ENCODE measurements at places on chromosomes 11 and 22.

- H3K36me3 ChIP-seq = no peaks in the 10 kb centered on the region
- H3K27me3 ChIP-seq = no peaks in the 10 kb centered on the region
- DNase-seq = no peak
- H3K27ac ChIP-seq = no peak overlapping the region
Observed at GRCh38 chr22:24992946-24993345, 40.4 kb downstream of the KIAA1671 start.

- no peak for DNase-seq
- no peaks in the 10 kb centered on the region for H3K36me3 ChIP-seq
- no peak overlapping the region for H3K27ac ChIP-seq
Observed at GRCh38 chr22:48278620-48279460, 1516.4 kb downstream of the TBC1D22A start.

DNA sequence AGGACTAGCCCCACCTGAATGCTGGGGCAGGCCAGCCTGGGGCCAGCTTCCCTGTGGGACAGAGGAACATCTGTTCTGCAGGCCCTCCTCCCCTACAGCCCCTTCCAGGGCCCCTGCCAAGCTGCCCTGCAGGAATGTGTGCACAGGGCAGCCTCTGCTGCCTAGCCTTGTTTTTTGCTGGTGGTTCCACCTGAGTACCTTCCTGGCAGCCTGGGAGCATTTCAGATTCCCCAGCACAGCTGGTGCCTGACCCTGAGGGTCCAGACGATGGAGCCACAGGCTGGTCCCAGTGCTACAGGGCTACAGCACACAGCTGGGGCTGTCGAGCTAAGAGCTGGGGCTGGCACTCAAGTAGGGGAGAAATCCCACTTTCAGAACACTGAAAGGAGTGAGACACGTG lies 22.3 kb upstream of the GPR83 start:
- H3K27ac ChIP-seq = no peak overlapping the region
- no peak overlapping the region for H3K4me3 ChIP-seq
- no peaks in the 10 kb centered on the region for H3K27me3 ChIP-seq

DNA sequence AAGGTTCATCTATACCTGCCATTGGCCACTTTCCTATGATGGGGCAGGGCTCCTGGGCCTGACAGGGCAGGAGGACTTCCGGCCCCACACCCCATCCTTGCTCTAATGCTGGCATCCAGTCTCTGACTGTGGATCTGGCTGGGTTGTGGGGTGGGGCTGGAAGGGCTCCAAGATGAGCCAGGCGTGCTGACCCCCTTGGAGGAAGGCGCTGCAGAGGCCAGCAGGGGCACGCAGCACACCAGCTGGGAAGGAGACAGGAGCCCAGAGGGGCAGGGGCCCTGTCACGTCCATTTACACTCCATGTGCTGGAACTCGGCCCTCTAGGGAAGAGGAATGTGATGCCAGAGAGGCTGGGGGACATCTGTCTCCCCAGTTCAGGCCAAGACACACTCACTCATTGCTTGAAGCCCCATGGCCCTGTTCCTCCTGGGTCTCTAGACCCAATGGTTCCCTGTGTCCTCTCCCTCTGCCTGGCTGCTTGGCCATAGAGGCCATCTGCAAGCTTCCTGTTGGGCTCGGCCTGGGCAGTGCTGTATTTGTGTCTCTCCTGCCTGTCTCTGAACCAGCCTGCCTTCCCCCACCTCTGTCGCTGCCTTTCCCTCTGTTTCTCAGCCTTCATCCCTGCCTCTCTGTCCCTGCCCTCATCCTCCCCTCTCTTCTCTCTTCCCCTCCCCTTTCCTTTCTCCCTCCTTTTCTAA lies 67.5 kb upstream of the NECTIN1 start:
- H3K27me3 ChIP-seq = no peaks in the 10 kb centered on the region
- DNase-seq = no peak
- H3K27ac ChIP-seq = no peak overlapping the region
- no peak overlapping the region for H3K4me3 ChIP-seq

DNA sequence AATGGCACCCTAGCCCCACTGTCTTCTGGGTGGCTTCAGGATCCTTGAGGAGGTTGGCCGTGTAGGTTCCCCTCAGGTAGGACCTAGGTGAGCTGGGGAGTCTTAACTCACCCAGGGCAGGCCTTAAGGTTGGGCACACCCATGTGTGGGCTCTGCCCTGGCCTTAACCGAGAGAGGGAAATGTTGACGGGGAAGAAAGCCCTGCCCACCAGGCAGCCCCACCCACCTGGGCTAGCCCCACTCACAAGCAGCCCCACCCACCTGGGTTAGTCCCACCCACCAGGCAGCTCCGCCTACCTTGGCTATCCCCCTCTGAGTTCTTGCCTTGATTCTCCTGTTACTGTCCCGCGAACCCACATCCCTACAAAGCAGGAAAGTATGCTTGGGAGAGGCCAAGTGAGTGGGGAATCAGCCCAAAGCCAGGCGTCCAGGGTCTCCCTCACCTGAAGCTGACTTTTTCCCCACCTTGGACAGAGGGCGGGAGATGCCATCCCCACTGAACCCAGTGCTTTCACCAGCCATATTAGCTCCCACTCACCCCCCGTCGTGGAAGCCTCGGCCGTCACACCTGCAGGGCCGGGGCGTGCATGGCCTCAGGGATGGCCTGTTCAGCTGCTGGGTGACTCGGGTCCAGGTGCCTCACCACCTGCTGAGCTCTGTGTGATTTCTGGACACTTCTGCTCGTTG lies at the start of gene MYEOV:
Gene MYEOV (plus strand): TSS at position 337 of the 687 bp plus-strand sequence. CDS start 1,200 bp downstream, outside the sequence.
- H3K4me1 ChIP-seq = peaks cover 15% of the 10 kb centered on the region
- DNase-seq = no peak
- H3K27me3 ChIP-seq = no peaks in the 10 kb centered on the region
- no peak within 1 kb of the TSS for H3K27ac ChIP-seq
- no peak within 1 kb of the TSS for H3K4me3 ChIP-seq
- H3K36me3 ChIP-seq = no peaks in the 10 kb centered on the region

DNA sequence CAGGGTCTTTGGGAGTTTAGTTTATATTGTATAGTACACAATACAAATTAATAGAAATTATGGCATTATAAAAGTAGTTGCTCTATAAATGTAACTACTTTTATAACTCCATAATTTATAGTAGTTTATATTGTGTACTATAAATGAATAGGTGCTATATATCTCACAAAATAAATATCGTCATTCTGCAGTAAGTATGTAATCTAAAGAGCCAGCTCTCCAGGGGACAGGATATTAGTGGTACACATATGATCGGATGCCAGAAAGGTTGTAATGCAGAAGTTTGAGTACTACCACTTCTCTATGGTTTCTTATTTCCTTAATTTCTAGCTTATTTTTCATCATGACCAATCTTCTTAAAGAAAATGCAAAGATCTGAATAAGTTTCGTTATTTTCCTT lies 20.2 kb upstream of the CWF19L2 start:
- H3K27ac ChIP-seq = no peak overlapping the region
- H3K4me3 ChIP-seq = no peak overlapping the region
- no peaks in the 10 kb centered on the region for H3K4me1 ChIP-seq
- no peaks in the 10 kb centered on the region for H3K36me3 ChIP-seq
- no peaks in the 10 kb centered on the region for H3K27me3 ChIP-seq

GRCh38 chr22:19110064-19110458 lies 12.2 kb downstream of the DGCR2 start:
- no peaks in the 10 kb centered on the region for H3K27me3 ChIP-seq
- H3K36me3 ChIP-seq = no peaks in the 10 kb centered on the region
- no peak for DNase-seq
- H3K4me3 ChIP-seq = no peak overlapping the region
- no peaks in the 10 kb centered on the region for H3K4me1 ChIP-seq

DNA sequence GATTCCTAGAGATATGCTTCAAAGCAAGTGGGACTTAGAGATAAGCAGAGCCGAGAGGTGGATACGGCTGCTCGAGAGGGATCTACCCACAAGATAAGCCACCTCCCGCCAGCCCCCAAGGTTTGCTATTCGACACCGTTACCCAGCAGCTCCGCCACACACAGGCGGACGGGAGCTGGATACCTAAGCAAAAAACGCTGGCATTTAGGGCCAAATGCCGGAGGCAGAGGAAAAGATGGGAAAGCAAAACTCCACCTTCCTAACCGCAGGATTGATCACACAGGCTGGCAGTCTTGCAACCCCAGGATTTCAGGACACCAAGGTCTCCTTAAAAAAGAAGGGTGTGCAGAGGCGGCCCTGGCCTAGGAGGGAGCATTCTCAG lies 709 bp downstream of the FTH1 start:
- H3K27ac ChIP-seq = peak overlapping the region; percentile 98
- peak overlapping the region; percentile 96 for H3K4me3 ChIP-seq
- no peak for DNase-seq

DNA sequence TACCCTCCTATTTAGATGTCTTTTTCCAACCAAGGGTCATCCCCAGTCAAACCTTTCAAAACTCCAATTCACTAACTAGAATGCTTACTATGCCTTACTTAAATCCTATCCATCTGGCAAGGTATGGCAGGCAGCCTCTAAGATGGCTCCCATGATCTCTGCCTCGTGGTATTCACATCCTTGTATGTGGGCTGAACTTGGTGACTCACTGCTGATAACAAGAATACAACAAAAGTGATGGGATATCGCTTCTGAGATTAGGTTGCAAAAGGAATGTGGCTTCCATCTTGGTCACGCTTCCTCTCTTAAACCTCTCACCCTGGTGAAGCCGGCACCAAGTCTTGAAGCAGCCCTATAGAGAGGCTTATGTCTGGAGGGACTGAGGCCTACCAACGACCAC lies 29.6 kb upstream of the UPB1 start:
- H3K4me1 ChIP-seq = peaks cover 9% of the 10 kb centered on the region
- H3K27me3 ChIP-seq = no peaks in the 10 kb centered on the region
- DNase-seq = no peak

GRCh38 chr11:116644941-116645305 lies 127.9 kb downstream of the BUD13 start:
- no peaks in the 10 kb centered on the region for H3K4me1 ChIP-seq
- no peaks in the 10 kb centered on the region for H3K27me3 ChIP-seq
- DNase-seq = no peak
- no peak overlapping the region for H3K4me3 ChIP-seq

GRCh38 chr11:16338393-16338792 lies 18.0 kb downstream of the SOX6 start:
- no peaks in the 10 kb centered on the region for H3K27me3 ChIP-seq
- H3K4me1 ChIP-seq = no peaks in the 10 kb centered on the region
- H3K4me3 ChIP-seq = no peak overlapping the region

- H3K4me3 ChIP-seq = peak overlapping the region; percentile 48
- H3K27ac ChIP-seq = peak overlapping the region; percentile 88
- DNase-seq = peak; percentile 94
- H3K36me3 ChIP-seq = no peaks in the 10 kb centered on the region
- no peaks in the 10 kb centered on the region for H3K27me3 ChIP-seq
Observed at GRCh38 chr11:62444236-62444833, 25.5 kb downstream of the SCGB1A1 start.

- H3K36me3 ChIP-seq = no peaks in the 10 kb centered on the region
- no peak overlapping the region for H3K4me3 ChIP-seq
- no peak for DNase-seq
- no peaks in the 10 kb centered on the region for H3K27me3 ChIP-seq
- H3K4me1 ChIP-seq = peaks cover 34% of the 10 kb centered on the region
Observed at GRCh38 chr11:68498321-68498720, 37.8 kb downstream of the PPP6R3 start.

GRCh38 chr22:49688516-49689254 lies 139.0 kb downstream of the BRD1 start:
- DNase-seq = no peak
- H3K27me3 ChIP-seq = no peaks in the 10 kb centered on the region
- H3K4me3 ChIP-seq = no peak overlapping the region

DNA sequence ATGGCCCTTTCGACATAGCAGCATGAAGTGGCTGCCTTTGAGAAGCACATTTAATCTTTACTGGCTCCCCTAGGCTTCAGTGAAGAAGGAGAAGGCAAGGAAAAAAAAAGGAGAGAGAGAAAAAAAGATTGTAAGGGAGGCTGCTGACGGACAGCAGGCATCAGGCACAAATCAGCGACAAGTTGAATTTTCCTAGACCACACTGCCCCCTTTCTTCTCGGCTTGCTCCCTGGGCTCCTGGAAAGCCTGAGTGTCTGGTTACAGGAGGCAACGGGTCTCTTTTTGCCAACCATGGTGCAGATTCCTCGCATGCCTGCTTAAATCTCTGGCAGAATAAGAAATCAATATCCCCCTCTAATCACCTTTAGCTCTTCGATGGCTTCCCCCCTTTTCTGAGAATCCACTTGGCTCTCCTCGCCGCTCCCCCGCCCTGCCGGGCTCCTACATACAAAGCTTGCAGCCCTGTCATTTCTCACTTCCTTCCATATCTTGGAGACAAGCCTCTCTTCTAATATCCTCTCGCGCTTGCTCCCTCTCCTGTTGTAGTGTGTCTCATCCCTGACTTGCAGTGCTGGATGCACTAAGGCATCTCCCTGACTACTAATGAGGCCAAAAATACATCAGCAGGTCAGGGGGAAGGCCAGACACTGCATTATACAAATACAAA lies 14.3 kb downstream of the BLID start:
- no peaks in the 10 kb centered on the region for H3K36me3 ChIP-seq
- no peak for DNase-seq
- H3K4me1 ChIP-seq = peaks cover 3% of the 10 kb centered on the region

- H3K27ac ChIP-seq = no peak overlapping the region
- no peak overlapping the region for H3K4me3 ChIP-seq
- H3K27me3 ChIP-seq = no peaks in the 10 kb centered on the region
- H3K36me3 ChIP-seq = no peaks in the 10 kb centered on the region
- no peaks in the 10 kb centered on the region for H3K4me1 ChIP-seq
Observed at GRCh38 chr11:11382858-11383532, 29.9 kb upstream of the CSNK2A3 start.

- H3K36me3 ChIP-seq = no peaks in the 10 kb centered on the region
- no peak for DNase-seq
- H3K4me1 ChIP-seq = no peaks in the 10 kb centered on the region
- H3K27ac ChIP-seq = no peak overlapping the region
- H3K27me3 ChIP-seq = no peaks in the 10 kb centered on the region
Observed at GRCh38 chr11:131749101-131749500, 378.7 kb downstream of the NTM start.

DNA sequence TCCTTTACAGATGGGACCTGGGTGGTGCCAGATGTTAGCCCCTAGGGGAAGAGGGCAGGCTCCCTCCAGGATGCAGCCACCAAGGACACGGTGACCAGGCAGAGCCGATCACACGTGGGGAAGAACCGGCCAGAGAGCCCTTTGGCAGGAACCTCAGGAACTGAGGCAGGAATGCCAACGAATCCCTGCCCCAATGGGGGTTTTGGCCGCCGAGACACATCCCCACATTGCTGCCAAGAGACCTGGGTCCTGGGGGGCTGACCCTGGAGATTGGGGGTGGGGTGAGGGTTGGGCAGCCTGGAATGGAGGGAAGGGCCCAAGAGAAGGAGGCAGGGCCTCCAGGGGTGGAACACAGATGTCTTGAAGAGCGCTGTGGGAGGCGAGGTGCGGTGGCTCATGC lies 28.7 kb upstream of the LMO1 start:
- no peaks in the 10 kb centered on the region for H3K27me3 ChIP-seq
- no peaks in the 10 kb centered on the region for H3K4me1 ChIP-seq
- H3K4me3 ChIP-seq = no peak overlapping the region
- no peaks in the 10 kb centered on the region for H3K36me3 ChIP-seq
- peak; percentile 43 for DNase-seq

GRCh38 chr11:8183111-8183510 lies 14.3 kb upstream of the RIC3 start:
- no peak overlapping the region for H3K4me3 ChIP-seq
- no peaks in the 10 kb centered on the region for H3K4me1 ChIP-seq
- no peak overlapping the region for H3K27ac ChIP-seq
- no peak for DNase-seq

- DNase-seq = no peak
- H3K4me3 ChIP-seq = no peak overlapping the region
- H3K4me1 ChIP-seq = no peaks in the 10 kb centered on the region
- H3K27ac ChIP-seq = no peak overlapping the region
- peaks cover 62% of the 10 kb centered on the region for H3K36me3 ChIP-seq
Observed at GRCh38 chr11:111851067-111851466, 20.3 kb downstream of the ALG9 start.

GRCh38 chr11:11170352-11171084 lies 182.5 kb downstream of the CSNK2A3 start:
- no peak overlapping the region for H3K27ac ChIP-seq
- H3K4me1 ChIP-seq = peaks cover 14% of the 10 kb centered on the region
- no peak for DNase-seq
- no peaks in the 10 kb centered on the region for H3K27me3 ChIP-seq
